Activated CD4-positive, alpha-beta T cell treated with anti-CD3 and anti-CD28 coated beads, Interleukin-2, amount 10 ng/mL, durations not matched to agents 7 days and 5 days (primary cell): ENCODE measurements at places on chromosomes 2 and 18. TPM values are rescaled to one million over a fixed set of nuclear protein-coding genes. Genes with fewer than 3 reads are reported as not detected.

CABLES1 gene
- 1.9 TPM for total RNA-seq

GRCh38 chr18:12048010-12048826 is 45.4 kb upstream of the ANKRD62 start:
- H3K27ac ChIP-seq: no peak overlapping the region
- no peaks in the 10 kb centered on the region for H3K4me1 ChIP-seq
- H3K36me3 ChIP-seq: no peaks in the 10 kb centered on the region

DNA sequence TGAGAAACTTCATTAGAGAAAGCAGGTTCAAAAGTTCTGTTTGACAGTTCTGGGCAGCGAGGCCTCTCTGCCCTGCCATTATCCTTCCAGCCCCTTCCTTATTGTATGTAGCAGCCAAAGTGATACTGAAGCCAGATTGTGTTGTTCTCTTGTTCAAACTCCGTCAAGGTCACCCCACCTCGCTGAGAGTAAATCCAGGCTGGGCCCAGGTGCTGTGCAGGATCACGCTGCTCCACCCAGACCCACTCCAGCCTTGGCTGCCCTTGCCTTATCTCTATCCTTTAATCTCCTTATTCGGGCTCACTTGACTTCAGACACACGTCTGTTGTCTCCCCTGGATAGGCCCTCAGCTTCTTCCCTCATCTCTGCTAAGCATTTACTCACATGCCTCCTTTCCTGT is 196.1 kb downstream of the CPS1 start:
- no peaks in the 10 kb centered on the region for H3K27me3 ChIP-seq
- no peaks in the 10 kb centered on the region for H3K4me1 ChIP-seq
- no peaks in the 10 kb centered on the region for H3K36me3 ChIP-seq
- no peak overlapping the region for H3K4me3 ChIP-seq

LGALSL gene
- total RNA-seq: 1.2 TPM
